Stimulated activated CD8-positive, alpha-beta memory T cell treated with anti-CD3 and anti-CD28 coated beads, Interleukin-15, amount 100 ng/mL, for 4 hours (primary cell): ENCODE measurements at places on chromosomes 11 and 22.

GRCh38 chr11:11253497-11253896 lies 99.6 kb downstream of the CSNK2A3 start:
- no peak for DNase-seq

DNA sequence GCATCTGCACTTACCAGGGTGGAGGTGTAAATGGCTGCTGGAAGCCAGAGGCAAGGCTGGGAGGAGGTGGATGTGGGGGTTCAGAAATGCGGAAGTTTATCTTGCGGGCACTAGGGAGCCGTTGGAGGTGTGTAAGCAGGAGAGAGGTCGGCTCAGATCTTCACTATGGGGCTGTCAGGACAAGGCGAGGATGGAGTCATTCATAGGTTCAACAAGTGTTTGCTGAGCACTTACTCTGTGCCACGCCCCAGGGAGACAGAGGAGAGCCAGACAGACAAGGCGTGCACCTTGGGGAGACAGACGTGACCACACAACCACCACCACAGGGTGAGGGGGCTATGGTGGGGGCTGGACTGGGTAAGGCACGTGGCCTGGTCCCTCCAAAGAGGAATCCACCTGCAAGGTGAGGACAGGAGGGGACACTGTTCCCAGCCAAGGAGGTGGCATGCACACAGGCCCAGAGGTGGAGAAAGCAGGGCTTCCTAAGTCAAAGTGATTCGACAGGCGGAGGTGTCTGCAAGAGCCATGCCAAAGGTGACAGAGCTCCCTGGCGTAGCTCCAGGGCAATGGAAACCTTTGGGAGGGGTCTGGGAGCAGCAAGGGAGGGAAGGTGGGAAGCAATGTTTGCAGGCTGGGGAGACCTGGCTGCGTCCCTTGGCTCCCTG lies 30.8 kb upstream of the TCF20 start:
- DNase-seq: no peak

DNA sequence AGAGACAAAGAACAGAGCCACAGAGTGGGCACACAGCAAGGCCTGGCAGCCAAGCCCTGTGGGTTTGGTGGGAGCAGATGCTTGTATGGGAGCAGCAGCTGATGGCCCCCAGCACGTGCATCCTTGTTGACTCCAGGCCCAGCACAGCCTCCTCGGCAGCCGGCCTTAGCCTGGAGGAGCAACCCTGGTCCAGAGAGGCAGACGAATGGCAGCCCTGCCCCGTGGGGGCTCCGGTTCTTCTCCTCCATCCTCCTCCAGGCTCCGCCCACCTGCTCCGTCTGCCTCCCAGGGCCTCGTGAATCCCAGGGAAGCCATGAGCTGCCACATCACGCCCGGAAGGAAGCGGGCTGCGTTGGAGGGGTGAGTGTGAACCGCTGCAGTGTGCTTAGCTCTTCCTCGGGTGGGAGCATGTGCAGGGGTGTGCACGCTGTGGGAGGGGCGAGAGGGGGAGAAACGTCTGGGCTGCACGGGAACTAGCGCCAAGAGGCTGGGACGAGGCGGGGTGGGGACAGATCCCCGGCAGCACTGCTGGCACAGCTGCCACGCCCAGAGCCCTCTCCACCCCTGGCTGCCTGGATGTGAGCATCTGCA lies 36.3 kb upstream of the JAM3 start:
- DNase-seq: no peak

DNA sequence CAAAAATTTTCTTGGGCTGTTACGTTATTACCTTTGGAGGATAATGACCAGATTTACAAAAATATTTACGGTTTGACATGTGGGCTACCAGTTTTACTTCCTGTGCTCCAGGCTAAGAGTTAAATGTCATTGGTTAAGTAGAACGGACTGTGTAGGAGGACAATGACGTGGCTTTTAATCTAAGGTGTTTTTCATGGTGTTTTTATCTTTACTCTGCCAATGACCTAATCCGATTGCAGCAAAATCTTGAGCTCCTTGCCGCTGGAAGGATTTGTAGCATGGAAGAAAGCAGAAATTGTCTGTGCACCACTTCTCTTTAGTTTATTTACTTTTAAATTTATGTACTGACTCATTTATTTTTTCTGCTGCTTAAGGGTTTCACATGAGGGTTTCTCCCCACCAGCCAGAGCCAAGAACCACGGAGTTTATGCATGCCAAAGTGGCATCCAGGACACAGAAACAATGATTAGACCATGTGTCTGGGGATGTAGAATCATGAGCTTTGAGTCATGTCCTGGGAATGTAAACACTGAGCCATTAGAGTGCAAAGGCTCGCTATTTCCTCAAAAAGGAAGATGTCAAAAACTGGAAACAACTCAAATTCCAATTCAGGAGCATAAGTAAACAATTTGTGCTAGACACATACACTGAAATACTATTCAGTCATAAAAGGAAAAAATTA lies 1.9 kb upstream of the CARD16 start:
- no peak for DNase-seq

DNA sequence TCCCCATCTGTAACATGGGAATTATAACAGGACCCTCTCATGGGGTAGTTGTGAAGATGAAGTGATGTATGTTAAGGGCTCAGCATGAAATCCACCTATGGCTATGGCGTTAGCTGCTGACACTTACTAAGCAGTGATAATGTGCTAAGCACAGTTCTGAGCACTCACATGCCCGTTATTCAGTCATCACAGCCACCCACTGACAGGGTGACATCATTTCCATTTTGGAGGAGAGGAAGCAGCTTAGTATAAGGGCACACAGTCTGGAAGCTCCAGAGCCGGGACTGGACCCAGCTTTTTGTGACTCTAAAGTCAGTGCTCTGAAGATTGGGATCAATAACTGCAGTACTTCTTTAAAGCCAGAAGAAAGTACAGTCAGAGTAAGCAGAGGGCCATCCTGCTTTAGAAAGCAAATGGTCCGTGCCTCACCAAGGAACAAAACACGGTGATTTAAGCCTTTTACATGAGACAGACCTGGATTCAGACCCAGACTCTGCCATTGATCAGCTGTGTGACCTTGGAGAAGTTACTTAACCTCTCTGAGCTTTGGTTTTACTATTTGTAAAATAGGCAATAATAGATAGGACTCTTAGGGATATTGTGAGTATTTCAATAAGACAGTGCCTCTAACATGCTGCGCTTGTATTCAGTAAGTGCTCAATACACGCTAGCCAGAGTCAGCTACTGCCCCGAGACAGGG lies 61.5 kb downstream of the SGSM1 start:
- DNase-seq: no peak

- no peak for DNase-seq
Observed at GRCh38 chr11:35358391-35358790, 61.0 kb downstream of the SLC1A2 start.

DNA sequence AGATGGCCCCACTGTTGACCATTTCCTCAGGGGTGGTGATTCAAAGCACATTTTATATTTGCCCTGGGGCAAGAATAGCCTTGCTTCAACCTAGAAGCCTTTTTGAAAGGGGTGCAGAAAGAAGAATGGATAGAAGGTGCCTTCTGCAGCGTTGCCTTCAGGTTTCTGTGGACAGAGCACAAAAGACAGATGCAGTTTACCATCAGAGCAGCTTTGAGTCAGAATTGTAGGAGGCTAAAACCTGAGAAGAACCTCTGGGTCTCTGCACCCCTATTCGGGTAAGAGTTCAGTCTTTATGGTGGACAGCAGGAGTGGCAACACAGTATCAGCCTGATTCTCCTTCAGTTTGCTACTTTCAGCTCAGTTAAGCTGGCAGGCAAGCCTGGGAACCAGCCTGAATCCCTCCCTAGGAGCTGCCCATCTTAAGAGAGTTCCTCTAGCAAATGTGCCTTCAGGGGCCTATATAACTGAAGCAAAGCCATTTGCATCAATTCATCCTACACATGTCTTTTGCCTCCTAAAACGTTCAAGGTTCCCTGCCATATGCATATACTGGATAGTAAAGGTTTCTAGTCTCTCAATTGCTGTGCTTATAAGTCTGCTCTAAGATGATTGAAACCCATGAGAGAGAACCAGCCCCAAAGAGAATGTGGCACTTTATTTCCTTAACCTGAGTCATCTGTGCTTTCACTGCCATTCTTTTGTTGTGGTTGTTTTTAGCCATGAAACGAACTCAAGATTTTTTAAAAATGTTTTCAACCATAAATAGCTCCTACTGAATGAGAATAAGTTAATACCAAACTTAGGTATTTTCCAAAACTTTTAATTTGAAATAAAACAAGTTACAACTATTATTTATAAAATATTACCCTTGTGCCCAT lies 123.0 kb downstream of the TRIM44 start:
- no peak for DNase-seq

DNA sequence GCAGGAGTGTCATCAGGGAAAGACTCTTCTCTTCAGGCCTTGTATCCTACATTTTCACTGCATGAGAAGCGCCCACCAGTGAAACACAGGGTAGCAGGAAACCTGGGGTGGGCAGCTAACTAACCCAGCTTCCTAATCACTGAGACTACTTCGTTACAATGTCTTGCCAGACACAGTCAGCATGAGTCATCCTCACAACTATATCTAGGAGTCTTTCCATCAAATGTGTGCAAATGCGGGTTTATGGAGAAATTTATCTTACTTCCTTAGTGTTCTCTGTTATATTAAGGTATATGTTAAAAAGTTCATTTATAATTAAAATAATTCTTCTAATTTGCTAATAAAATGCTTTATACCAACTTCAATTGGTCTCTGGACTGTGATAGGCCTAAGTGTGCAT lies 79.9 kb upstream of the RAB1B start:
- DNase-seq: no peak

GRCh38 chr11:36228689-36229088 lies 60.5 kb downstream of the COMMD9 start:
- DNase-seq: no peak

DNA sequence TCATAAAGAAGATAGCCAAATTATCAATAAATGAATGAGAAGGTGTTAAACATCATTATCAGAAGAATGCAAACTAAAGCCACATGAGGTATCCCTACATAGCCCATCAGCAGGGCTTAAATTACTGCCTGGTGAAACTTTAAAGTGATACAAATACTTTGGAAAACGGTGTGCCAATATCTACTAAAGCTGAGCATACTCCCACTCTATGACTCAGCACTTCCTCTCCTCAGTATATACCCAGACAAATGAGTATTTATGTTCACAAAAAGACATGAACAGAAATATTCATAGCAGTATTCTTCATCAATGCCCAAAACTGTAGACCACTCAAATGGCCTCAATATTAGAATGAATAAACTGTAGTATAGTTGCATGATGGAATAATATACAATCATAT lies 284.6 kb upstream of the ZC3H12C start:
- DNase-seq: no peak

DNA sequence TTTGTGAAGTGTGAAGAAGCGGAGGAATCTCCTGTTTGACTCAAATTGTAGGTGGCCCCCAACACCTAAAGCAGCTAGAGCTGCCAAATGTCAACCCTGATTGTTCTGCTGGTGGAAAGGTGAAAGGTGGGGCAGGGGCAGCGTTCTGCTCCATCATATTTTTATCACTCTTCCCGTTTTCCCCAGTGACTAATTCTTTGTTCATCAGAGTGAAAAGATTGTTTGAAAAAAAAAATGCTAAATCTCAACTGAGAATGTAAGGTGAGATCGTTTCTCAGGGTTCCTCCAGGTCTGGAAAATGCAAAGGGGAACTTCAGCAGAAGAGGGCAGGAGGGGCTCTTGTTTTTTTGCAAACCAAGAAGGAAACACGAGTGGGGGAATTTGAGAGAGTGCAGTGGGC lies 137.7 kb downstream of the MN1 start:
- no peak for DNase-seq

DNA sequence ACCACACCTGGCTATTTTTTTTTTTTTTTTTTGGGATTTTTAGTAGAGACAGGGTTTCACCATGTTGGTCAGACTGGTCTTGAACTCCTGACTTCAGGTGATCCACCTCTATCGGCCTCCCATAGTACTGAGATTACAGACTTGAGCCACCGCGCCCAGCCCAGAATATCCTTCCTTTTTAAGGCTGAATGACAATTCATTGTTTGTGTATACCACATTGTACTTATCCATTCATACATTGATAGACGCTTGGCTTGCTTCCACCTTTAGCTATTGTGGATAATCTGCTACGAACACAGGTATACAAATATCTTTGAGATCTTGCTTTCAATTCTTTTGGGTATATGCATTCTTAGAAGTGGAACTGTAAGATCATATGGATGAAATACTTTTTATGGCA lies 10.8 kb upstream of the RASSF10 start:
- no peak for DNase-seq

GRCh38 chr22:38267086-38267485 lies 5.7 kb downstream of the TMEM184B start:
- no peak for DNase-seq

GRCh38 chr11:19679952-19680828 lies 32.4 kb upstream of the NAV2 start:
- DNase-seq: no peak

DNA sequence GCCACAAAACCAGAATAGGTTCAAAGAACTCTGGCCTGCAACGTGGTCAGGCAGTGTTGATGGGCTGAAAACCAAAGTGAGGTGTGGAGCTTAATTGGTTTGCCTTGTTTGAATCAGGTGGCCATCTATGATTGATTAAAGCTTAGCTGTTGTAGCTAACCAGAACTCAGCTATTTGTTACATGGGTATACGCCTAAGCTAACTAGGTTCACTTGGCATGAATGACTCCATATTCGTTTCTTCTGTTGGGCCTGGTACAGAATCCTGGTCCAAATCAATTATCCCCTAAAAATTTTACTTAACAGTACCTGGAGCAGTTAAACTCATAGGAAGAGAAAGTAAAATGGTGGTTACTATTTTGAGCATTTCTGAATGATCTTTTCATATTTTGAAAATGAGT lies 7.7 kb upstream of the BAIAP2L2 start:
- no peak for DNase-seq

- no peak for DNase-seq
Observed at GRCh38 chr11:114596175-114596919, 761 bp upstream of the NXPE4 start.

DNA sequence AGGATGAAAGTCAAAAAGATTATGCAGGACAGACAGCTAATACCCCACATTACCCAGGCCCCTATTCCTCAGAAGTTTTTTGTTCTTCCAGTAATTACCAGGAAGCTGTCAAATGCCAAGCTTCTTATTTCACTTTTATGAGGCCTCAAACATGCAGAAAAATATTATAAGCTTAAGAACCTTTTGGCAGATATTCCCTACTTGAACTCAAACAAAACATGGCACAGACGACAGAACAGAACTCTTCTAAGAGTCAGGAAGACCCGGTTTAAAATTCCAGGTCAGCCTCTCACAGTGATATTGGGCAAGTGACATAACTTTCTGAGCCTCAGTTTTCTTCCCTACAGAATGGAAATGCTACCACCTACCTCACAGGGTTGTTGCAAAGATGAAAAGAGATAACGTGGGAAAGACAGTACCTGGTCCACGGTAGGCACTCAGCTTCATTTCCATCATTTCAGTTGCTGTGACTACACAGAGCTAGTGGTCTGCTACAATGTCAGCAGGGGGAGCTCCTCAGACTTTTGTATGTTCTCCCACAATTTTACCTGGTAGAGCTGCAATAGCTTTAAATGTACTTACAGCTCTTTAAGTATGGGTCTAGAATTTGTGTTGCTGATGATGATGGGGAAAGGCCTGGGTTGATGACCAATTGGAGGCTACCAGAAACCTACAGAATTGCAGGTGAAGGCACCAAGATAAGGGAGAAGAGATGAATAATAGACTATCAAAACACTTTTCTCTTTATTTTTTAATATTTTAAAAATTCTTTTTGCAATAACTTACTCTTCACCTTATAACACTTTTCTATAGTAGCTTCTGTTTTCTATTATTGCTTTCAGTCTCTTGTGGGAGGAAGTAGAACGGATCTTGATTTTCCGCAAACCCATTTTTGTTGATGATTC lies 98.3 kb upstream of the CHRM4 start:
- DNase-seq: no peak

- no peak for DNase-seq
Observed at GRCh38 chr11:16605389-16605893, 133.0 kb upstream of the C11orf58 start.
